Activated effector memory CD4-positive, alpha-beta T cell treated with Interleukin-2 at 50 U/mL for 16 hours (primary cell): ENCODE measurements at places on chromosomes 3 and 15.

- DNase-seq = no peak
Measured at GRCh38 chr15:68371160-68371559, 60.8 kb downstream of the ITGA11 start.

- no peak for DNase-seq
Measured at GRCh38 chr3:46931631-46932331, 44.8 kb downstream of the CCDC12 start.

GRCh38 chr3:170862618-170863374, 7.2 kb downstream of the RPL22L1 start:
- DNase-seq = no peak

DNA sequence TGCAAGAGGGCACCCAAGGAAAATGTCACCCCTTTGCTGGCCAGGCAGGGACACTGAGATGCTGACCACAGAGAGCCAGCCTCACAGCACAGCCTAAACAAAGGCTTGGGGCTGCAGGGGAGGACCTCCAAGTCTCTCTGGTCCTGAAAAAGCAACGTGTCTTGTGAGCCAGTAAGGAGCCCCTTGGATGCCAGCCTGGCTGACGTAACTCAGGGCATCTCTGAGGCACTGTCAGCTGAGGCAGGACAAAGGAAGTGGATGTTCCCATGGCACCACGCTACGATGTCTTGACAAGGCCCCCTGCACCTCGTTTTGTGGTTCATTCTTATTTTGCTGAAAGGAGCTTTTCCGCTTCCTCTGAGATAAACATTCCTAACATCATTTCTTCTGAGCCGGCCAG, 160.7 kb downstream of the OR4M2 start:
- DNase-seq = no peak

DNA sequence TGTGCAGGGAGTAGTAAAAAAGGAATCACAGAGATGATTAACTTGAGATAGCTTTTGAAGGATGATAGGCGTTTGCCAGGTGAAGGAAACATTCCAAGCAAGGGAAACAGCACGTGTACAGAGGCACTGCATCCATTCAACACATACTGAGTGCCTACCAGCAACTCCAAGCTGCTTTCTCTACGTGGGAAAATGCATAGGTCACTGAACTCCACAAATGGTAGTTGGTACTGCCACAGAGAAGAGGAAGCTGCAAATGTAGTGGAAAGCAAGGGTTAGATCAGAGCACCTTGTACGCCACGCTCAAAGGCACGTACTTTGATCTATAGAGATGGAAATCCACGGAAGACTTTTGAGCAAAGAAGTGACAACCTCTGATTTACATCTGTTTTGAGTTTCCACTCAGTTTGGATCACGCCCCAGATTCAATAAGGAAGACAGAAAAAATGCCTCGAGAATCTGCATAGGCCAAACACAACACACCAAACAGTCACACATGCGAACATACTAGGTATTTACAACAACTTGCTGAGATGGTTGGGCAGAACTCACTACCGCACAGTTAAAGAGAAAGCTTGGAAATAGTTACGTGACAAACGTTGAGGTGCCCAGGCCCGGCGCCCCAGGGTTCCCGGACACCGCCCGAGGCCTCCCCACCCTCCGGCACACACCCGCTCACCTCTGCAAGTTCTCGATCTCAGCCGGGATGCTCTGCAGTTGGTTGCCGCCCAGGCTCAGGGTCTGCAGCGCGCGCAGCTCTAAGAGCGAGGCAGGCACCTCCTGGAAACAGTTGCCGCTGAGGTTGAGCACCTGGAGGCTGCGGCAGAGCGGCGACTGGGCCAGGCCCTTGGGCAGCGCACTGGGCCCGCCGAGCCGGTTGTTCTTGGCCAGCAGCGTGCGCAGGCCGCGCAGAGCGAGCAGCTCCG, 826 bp downstream of the LRRC58 start:
- peak; percentile 60 for DNase-seq

GRCh38 chr15:77123854-77124253, 52.9 kb upstream of the TSPAN3 start:
- no peak for DNase-seq

GRCh38 chr3:7781395-7781794, 720.2 kb upstream of the LMCD1 start:
- DNase-seq = no peak

DNA sequence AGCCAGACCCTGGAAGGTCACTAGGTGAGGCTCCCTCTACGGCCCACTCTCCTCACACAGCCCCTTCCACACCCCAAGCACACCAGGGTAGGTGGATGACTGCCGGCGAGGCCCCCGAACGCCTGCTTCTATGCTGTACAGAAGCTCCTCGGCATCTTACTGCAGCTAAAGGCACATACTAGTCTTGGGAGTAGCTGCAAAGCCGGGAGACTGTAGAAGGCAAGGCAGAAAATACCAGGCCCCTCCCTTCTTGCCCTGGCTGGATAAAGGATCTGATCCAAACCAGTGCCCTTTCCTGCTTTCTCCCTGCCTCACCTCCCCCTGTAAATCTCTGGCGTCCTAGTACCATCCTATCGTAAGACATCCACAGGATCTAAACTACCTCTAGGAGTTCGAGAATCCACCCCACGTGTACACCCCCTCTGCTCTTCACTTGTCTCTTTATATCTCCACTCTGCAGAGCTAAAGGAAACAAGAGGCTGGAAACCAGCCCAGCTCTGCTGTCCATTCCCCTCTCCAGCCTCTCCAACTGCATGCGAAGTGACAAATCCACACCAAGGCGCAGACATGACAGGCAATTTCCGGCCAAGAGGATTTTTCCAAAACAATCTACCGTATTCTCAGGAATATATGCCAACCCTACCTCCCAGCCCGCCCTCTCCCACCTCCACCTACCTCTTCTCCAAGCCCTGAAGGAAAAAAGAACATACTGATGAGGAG, 11.8 kb downstream of the TNK2 start:
- DNase-seq = no peak

GRCh38 chr3:144665567-144666053, 694.0 kb downstream of the DIPK2A start:
- no peak for DNase-seq

DNA sequence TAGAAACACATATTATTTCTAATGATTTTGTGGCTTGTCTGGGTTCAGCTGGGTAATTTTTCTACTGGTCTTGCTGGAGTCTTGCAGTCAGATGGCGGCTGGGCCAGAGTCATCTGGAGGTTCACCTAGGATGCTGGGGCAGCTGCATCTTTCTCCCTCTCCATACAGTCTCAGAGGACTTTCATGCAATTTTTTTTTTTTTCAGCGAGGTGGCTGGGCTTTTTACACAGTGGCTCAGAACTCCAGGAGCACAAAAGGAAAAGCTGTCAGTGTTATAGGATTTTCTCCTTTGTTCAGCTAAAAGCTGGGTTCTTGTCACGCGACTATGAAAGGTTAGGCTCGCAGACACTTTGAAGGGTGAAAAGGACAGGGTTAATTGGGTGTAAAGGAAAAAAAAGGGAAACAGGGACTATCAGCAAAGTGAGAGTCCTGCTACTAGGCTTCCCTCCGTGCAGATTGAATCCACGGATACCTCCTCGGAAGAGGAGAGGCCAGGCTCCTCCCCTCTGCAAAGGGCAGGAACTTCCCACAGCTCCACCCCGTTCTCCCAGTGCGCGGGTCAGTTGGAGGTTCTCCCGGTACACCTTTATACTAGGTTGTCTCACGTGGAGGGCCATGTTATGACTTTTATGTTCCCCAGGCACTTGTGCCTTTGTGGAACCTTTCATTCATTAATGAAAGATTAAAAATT, 44.3 kb downstream of the ADGRG7 start:
- no peak for DNase-seq

DNA sequence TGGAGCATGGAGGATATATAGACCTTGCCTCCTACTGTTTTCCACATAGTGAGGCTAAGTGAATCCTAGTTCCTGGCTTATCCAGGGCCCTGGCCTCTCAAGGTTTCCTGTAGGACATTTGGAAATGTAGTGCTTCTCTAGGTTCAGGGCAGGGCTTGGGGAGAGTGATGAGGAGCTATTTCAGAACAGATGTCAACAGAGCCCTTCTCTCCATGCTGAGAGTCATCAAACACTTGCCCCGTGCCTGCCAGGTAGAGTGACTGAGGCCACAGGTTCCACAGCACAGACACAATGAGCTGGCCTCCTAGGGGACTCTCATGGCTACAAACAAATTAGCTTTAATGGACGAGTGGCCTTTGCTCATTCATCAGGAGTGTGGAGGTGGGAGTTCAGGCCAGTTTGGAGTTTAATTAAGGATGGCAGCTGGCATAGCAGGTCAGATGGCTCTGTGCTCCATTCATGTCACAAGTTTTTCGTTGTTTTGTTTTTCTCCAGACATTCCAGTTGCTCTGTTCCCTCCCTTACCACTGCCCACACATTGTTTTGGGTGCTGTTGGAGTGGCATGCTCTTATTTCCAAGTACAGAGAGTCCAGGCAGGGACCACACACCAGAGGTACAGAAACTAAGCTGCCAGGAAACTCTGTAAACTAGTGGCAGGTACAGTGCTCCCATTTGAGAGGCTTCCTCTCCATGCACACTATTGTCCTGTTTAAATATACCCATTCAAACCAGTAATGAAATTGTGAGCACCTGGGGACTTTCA, 189.8 kb downstream of the RYR3 start:
- no peak for DNase-seq

DNA sequence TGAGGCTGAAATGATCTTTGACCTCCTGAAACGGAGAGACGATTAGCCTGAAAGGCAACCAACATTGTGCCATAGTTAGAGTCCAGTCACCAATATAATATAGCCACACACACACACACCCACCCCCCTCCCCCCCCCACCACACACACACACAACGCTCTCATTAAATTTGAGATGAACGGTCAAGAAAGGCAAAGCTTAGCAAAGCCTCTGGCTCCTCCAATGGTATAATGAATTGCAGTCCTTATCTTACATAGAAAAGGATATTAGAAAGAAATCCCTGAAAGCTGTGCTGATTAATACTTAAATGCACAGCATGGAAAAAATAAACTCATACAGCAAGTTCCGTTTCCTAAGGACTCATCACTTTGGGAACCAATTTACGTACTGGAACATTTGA, 876 bp upstream of the ZNF385D start:
- no peak for DNase-seq

- DNase-seq = no peak
Measured at GRCh38 chr3:14297784-14298236, 104.6 kb upstream of the SLC6A6 start.

GRCh38 chr3:187646906-187647660, 23.1 kb downstream of the SST start:
- no peak for DNase-seq

- DNase-seq = no peak
Measured at GRCh38 chr3:148309390-148310035, 388.2 kb upstream of the AGTR1 start.
